ENCODE measurements at places on chromosomes 7 and 10.

DNA sequence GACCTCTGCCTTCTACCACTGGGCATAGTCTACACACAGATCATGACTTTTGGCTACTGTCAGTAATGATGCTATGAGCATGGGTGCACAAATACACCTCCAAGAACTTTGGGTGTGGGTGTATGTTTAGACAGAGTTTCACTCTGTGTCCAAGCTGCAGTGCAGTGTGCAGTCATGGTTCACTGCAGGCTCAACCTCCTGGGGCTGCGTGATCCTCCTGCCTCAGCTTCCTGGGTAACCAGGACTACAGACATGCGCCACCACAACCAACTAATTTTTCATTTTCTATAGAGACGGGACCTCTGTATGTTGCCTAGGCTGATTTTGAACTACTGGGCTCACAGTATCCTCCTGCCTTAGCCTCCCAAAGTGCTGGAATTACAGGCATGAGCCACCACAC is 194.4 kb downstream of the NSUN6 start:
- DNase-seq = no peak

GRCh38 chr10:125816548-125816947 is 6.5 kb downstream of the UROS start:
- DNase-seq = no peak

DNA sequence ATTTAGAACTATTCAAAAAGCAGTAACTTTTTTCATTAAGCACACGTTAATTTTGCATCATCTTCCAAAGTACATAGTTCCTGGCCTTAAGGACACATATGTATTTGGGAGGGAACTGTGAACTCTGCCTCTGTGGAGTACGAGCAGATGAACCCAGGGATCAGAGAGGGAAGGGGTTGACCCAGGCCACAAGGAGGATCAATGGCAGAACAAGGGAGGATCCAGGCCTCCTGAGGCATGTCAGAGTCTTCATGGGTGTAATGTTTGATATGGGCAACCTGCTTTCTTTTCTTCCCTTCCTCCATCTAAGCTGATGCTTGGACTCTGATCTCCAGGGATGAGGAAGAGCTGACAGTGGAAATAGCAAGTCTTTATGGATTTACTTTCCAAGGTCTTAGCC is 164.0 kb downstream of the SH2D4B start:
- DNase-seq = no peak

GRCh38 chr10:47010036-47010435 is 98.8 kb downstream of the PTPN20 start:
- no peak for DNase-seq

DNA sequence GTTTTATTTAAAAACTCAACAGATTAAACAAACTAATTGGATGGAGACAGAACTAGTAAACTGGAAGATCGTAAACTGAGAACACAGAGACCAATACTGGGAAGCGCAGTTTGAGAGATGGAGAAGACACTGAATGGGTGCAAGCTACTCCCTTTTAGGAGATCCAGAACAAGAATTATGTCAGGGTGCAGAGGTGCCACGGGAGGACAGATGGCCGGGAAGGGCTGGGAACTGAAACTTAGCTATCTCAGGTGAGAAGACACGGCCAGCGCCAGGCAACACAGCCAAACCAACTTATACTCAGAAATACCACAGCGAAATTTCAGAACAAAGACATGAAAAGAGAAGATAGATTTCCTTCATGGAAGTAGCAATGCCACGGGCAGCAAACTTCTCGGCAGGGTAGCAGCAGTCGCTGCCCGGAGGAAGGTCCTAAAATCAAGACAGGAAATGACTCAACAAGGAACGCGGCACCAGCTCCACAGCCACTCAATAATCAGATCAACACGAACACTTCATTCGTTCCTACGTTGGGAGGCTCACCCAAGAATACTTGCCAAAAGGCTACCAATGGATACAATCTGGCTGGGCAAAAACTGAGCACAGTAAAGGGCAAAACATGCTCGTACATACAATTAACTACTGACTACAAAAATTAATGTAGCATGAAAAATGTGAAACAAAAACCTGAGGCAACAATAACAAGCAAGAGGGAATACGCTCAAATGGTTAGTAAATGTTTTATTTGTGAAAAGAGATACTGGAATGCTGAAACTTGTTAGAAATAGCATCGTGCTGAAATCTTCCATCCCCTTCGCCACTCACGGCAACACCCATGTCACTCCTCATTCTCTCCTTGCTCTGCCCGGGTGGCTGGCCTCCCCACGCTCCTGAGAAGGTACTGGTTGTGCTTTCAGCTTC is 2.2 kb upstream of the LRRC27 start:
- peak; percentile 33 for DNase-seq

- no peak for DNase-seq
Observed at GRCh38 chr10:50497758-50498157, 126.0 kb downstream of the SGMS1 start.

DNA sequence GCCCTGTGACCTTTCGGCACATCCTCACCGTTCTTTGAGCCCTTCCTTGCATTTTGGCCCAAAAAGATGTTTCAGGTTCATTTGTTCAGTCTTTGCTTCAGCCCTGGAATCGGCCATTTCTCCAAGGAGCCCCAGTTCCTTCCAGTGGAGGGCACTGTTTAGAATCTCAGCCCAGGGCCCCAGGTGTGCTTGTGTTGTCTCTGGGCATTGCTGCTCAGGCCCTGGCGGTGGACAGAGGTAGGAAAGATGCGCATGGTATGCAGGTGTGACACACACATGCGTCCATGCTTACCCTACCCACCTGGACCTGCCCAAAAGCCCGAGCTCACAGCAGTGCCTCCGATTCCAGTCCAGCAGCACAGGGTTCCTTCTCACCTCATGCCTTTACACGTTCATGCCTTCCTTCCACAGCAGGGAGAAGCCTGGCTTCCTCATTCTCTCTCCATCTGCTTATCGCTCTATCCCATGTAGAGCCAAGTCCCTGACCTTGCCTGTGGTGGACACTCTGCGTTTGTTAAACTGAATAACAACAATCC is 70.6 kb downstream of the LHPP start:
- no peak for DNase-seq

- peak; percentile 30 for DNase-seq
Observed at GRCh38 chr10:21495002-21495751, 30.3 kb downstream of the SKIDA1 start.

DNA sequence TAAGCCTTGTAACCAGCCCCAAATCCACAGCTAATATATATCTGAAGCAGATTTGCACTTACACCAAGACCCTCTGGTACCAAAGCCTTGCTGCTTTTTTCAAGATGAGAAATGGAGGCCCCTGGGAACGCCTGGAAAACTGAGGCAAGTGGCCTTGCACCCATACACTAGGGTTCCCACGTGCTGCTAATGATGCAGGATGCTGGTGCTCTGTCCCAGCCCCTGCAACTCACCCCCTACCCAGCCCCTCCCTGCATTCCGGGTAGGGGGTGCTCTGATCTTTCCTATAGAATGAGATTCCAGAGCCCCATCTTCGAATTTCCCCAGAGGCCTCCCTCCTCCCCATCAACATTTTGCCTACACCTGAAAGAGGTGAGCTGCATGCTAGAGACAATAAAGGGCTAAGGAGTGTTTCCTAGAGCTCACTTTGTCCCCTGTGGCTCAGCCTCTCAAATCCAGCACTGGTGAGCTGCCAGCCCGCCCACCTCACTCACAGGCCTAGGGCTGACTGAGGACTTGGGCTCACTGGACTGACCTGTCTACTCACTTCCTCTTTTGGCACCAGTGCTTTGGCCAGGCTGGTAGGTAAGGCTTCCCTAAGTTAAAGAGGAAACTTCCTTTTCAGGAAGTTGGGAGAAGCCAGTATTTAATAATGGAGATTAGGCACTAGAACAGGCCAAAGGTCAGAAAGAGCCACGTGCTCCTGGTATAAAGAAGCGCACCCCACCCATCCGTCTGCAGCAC is 9.8 kb downstream of the RBP4 start:
- peak; percentile 14 for DNase-seq

DNA sequence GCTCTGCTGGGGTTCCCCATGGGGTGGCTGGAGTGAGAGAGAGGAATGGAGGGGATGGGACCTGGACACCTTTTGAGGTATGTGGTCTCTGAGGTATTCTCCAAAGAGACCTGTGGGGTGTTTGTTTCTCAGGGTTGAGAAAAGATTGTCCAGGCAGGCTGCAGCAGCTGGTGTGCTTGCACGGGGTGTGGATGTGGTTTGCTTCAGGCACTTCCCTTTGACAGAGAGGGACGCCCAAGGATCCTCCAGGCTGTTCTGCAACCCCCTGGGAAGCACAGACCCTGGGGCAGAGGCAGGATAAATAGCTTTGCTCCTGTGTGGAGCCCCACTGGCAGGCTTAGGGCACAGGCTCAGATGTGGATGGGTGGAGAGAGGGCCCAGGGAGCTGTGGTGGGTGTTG is 115.1 kb upstream of the AGK start:
- no peak for DNase-seq
